Activated naive CD4-positive, alpha-beta T cell (primary cell): ENCODE measurements at places on chromosomes 5 and 9.
A peak's percentile ranks its signal among the peaks of the same experiment; 100 is the strongest.

- no peak for DNase-seq
Observed at GRCh38 chr9:91856419-91856818, 93.6 kb downstream of the ROR2 start.

- DNase-seq: no peak
Observed at GRCh38 chr5:156920042-156920860, 42.8 kb downstream of the TIMD4 start.

DNA sequence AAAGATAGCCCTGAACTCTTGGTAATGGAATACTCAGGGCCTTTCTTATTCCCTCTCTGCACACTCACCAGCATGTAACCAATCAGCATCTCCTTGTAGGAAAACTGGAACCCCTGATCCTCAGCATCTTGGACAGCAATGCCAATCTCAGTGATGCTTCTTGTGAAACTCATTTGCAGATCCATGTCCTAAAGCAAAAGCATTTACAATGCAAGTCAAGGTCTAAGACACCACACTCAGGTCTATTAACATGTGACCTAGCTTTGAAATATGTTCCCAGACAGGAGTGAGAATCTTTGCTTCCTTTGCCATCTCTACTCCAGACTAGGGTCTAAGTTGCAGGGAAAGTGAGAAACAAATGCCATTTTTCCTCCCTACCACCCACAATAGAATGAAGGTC is 38.2 kb downstream of the MROH2B start:
- DNase-seq: no peak

- DNase-seq: no peak
Observed at GRCh38 chr5:3736466-3736865, 140.8 kb downstream of the IRX1 start.

- no peak for DNase-seq
Observed at GRCh38 chr9:89606624-89607311, 2.0 kb downstream of the GADD45G start.

GRCh38 chr5:916441-917293 is 24.0 kb downstream of the TRIP13 start:
- DNase-seq: no peak

DNA sequence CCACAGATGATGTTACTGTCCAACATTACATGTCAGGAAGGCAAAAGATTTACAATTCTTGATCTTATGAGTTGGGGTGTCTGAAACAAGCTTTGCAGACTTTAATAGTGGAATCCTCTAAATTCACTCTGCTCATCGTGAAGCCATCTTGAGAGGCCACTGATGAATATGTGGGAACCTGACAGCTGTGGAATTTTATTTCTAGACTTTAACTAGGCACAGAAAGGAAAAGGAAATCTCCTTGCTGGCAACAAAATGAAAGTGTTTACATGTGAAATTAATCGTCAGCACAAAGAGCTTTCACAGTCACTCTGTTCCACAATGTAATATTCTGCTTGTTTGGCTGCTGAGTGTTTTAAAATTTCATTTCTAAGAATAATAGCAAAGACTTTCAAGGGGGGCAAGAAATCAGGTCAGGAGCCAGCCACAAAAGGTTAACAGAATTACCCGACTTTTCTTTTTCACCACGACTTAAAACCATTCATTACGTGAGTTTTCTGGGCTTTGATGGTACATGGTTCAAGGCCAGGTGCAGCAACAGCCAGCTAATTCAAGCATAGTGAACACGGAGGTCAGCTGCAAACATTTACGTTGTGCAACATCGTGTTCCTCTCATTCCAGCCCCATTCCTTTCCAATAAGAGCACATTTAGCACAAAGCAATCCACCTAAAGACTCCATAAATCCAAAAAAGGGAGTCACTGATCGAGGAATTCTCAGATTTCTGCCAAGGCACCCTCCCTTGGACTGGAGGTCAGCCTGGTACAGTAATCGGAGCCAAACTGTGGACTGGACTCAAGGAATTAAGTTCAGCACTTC is 14.6 kb downstream of the NREP start:
- DNase-seq: no peak

GRCh38 chr5:58523956-58524355 is 32.7 kb downstream of the GAPT start:
- DNase-seq: no peak

GRCh38 chr9:111661150-111661801 is at the start of gene GNG10:
Gene GNG10 (plus strand): TSS chr9:111661605. CDS start chr9:111661635, 30 bp downstream.
- peak; percentile 33 for DNase-seq

DNA sequence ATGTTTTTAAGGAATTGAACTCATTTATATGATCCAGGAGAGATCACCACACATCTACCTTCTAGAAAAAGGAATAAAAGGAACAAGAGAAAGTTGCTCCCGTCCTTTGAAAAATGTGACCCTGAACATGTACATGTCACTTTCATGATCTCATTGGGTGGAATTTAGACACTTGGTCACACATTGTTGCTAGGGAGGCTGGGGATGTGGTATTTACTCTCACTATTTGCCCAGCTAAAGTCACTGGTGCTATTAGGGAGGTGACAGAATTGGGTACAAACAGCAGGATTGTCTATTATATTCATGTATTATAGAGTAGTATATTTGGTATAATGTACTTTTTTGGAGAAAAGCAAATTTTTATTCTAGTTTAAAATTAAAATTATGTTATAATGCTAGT is 2.1 kb upstream of the CDH10 start:
- no peak for DNase-seq

DNA sequence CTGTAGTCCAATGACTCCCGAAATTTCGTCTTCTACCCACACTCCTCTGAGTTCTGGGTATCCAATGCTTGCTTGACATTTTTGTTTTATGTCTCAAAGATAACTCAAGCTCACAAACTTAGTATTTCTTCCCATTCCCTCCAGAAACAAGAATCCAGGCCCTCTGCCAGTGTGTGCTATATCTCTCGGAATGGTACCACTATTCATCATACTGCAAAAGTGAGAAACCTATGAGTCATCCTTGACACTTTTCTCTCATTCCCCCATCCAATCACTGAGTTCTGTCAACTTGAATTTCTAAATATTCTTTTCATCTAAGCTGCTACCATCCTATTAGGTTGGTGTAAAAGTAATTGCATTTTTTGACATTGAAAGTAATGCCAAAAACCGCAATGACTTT is 9.8 kb downstream of the SLC12A2 start:
- DNase-seq: no peak

DNA sequence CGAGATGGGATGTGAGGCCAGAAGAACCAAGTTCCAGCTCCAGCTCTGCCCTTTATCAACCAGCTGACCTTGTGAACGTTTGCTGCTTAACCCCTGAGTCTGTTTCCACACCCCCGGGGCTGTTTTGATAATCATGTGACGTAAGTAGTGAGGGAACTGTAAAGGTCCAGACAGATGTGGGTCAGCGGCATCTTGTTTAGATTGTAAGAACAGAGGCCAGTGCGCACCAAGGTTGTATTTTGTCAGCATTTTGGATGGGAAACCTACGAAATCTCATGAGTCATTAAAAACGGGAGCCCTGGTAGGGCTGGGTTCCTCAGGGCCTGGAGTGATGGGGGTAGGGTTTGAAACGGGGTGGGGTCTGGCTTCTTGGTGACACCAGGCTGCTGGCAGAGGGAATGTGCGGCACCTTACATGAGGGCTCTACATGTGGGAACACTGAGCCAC is 13.8 kb upstream of the COL15A1 start:
- no peak for DNase-seq

- DNase-seq: no peak
Observed at GRCh38 chr5:155434267-155434666, 420.7 kb downstream of the KIF4B start.

DNA sequence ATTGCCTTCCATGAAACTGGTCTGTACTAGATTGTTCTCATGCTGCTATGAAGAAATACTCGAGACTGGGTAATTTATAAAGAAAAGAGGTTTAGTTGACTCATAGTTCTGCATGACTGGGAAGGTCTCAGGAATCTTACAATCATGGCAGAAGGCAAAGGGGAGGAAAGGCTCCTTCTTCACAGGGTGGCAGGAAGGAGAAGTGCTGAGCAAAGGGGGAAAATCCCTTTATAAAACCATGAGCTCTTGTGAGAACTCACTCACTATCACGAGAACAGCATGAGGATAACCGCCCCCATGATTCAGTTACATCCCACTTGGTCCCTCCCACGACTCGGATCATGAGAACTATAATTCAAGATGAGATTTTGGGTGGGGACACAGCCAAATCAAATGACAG is 163.2 kb downstream of the RFK start:
- no peak for DNase-seq

DNA sequence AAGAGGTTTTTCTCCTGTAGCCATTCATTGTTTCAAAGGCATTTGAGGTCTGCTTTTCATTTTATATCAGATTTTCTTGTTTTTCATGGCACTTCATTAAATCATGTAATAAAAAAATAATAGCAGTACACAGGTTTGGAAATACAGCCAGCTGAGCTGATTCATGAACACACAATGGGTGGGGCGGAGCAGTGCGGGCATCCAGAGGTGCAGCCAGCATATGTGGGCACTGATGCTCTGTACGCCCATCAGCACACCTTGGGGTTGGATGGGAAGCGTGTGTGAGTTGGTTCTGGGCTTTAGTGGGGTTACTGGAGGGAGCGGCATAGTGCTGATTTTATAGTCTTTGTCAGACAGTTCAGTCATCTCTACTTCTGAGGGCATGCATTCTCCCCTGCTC is 54.2 kb upstream of the IRX4 start:
- DNase-seq: no peak

DNA sequence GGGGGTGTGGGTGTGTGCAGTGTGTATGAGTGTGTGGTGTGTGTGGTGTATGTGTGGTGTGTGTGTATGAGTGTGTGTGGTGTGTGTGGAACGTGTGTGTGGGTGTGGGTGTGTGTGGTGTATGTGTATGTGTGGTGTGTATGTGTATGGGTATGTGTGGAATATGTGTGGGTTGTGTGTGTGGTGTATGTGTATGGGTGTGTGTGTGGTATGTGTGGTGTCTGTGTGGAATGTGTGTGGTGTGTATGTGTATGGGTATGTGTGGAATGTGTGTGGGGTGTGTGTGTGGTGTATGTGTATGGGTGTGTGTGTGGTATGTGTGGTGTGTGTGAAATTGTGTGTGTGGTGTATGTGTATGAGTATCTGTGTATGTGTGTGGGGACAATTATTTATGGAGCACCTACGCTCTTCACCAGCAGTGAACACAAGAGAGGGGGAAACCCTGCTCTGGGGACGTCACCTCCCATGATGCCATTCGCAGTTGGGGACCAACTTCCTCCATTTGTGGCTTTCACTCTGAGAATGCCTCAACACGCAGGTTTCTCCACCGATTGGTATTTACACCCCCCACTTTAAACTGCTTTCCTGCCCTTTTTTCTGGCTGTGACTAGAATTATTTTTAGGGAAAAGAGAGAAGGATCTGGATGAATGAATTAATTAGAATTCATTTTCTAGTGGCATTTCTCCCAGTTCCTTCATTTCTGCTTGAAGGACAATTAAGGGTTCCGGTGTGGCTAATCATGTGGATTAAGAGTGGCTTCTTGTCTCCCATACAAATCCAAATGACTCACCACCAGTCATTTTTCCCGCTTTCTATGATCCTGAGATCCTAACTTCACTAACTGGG is 238.1 kb downstream of the ROR2 start:
- DNase-seq: no peak

- DNase-seq: no peak
Observed at GRCh38 chr9:95373069-95373681, 55.7 kb upstream of the FANCC start.

- no peak for DNase-seq
Observed at GRCh38 chr5:124285071-124285470, 461.4 kb downstream of the ZNF608 start.

GRCh38 chr9:133848471-133849109 is 110.4 kb upstream of the SARDH start:
- no peak for DNase-seq

GRCh38 chr5:76788362-76788761 is 30.5 kb upstream of the F2RL1 start:
- DNase-seq: no peak

GRCh38 chr5:171270136-171270535 is 38.9 kb upstream of the TLX3 start:
- no peak for DNase-seq

DNA sequence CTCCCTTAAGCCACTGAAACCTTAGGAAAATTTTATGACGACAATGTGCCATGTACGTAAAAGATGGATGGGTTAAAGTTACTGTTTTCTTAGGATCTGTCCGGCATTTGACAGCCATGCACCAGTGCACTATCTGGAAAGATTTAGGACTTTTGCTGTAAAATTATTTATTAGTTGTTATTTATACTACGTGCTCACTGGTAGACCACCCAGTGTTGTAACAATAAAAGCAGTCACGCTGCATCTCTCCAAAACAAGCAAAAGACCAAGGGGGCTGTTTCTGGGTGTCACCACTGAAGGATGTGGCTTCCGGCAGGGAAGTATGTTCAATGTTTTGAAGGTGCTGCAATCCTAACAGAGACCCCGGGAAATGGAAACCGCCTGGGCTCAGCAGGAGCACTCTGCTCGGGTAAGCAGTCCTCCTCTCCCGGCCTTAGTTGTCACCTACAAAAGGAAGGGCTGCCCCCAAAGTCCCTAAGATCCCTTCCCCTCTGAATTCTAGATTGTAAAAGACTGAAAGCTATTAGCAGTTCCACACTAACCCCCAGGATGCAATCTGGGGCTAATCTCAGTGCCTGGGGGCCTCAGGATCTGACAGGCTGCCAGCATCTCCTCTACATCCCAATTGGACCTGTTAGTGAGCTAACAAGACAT is 38.6 kb downstream of the SAXO1 start:
- no peak for DNase-seq

DNA sequence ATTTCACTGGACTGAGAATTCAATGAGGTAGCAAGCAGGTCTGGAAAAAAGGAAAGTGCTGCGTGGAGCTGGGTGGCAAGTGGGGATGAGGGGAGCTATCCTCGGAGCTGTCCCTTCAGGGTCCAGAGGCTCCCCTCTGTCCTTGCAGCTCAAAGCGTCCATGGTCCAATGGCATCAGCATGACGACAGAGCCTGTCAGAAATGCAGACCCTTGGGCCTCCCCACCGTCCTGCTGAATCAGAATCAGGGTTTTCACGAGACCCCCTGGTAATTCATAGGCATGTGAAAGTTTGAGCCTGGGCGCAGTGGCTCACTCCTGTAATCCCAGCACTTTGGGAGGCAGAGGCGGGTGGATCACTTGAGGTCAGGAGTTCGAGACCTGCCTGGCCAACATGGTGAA is 5.5 kb downstream of the HIGD2A start:
- DNase-seq: no peak

DNA sequence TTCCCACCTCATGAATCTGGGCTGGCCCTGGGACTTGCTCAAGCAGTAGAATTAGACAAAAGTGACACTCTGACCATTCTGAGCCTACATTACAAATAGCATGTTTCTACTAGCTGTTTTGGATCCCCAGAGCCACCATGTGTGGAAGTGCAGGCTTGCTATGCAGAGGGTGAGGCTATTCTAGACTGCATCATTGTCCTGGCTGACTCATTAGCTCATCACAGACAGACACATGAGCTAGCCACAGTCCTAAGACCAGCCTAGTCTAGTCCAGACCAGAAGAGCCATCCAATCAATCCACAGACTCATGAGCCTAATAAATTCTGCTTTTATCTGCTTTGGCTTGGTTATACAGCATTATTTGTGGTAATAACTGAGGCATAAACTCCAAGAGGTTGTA is 351.9 kb downstream of the PRELID2 start:
- no peak for DNase-seq
